ENCODE measurements at places on chromosomes 7 and 10.

DNA sequence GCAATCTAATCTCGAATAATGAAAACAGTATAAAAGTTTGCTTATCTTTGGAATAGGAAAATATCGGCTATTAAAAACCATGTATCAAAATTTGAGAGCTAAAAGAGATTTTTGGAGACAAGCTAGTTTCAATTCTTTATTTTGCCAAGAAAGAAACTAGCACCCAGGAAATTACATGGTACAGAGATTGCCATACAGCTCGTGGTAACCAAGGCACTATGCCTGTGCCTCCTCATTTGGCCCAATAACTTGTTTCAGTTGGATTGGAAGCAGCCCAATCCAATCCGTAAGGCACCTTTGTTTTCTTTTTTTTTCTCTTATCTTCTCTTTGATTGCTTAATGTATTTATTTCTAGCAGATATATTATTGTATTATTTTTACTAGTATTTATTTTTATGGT is 55.0 kb downstream of the GNAI1 start:
- no peak for DNase-seq

DNA sequence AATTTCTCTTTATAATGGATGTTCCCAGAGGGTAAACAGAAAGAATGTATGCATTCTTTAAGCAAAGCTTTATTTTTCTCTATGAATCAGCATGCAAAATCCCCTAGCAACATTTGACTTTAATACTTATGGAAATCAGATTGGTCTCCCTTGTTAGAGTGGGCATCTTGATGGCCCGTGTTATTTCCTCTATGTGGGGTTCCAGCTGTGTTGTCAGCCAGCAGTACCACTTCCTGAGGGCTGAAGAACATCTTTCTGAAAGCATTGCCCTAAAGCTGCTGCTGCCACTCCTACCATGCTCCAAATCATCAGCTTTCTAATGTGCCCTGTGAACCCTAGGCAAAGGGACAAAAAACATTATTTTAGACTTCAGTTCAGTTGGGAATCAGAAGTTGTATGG is 70.4 kb upstream of the HECTD2 start:
- DNase-seq, result no peak

DNA sequence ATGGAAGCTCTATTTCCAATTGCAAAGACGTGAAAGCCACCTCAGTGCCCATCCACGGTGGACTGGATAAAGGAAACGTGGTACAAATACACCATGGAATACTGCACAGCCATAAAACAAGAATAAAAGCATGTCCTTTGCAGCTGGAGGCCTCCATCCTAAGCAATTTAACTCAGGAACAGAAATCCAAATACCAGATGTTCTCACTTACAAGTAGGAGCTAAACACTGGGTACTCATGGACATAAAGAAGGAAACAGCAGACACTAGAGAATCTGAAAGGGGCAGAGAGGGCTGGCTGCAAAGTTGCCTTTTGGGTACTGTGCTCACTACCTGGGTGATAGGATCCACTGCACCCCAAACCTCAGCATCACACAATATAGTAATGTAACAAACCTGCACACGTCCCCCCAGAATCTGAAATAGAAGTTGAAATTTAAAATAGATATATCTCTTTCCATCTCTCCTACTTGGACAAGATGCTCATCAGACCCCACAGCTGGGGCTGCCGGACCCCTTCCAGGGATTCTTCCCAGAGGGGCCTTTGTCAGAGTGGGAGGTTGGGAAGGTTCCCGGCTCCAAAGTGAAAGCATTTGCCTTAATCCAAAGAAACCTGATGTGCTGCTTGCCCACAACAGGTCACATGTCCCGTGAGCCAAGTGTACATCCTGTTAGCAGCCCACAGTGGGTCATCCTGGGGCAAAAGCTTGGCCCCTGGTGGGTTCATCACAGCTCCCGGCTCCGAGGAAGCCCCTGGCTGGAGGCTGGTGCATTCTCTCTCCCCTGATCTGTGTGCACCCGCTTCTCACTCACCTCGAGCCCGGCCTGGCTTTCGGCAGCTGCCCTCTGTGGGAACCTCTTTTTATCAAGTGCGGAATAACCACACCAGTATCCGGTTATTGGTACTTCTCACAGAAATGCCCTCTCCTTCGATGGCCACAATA is 172.3 kb upstream of the PPP2R2D start:
- no peak for DNase-seq

DNA sequence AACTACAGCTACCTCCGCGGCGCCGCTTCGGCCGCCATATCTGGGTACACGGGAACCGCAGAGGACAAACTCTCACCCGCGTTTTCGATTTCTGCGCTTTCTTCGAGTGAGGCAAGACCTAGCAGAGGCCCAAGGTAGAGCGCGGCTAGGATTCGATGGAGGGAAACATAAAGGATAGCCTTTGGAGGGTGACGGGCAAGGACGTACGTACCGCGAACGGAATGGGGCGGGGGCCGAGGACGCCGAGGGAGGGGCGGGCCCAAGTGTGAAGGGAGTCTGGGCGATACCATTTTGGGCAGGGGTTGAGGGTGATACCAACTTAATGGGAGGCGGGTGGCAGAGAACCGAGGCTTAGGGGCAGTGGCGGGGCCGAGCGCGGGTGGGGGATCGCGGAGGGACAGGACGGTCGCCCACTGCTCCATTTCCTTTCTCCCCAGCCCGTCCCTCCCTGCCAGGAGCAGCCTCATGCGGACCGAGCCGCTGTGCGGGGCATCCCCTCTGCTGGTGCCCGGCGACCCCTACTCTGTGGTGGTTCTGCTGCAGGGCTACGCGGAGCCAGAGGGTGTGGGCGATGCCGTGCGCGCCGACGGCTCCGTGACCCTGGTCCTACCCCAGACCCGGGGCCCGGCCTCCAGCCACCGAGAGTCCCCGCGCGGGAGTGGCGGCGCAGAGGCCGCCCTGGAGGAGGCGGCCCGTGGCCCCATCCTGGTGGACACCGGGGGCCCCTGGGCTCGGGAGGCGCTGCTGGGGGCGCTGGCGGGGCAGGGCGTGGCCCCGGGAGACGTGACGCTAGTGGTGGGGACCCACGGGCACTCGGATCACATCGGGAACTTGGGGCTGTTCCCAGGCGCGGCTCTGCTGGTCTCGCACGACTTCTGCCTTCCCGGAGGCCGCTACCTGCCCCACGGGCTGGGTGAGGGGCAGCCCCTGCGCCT is at the start of gene MBLAC1:
Gene MBLAC1, plus strand, starts transcription at position 37 of the 935 bp plus-strand sequence. Its CDS starts 429 bp downstream, at position 466.
- peak; percentile 95 for DNase-seq

DNA sequence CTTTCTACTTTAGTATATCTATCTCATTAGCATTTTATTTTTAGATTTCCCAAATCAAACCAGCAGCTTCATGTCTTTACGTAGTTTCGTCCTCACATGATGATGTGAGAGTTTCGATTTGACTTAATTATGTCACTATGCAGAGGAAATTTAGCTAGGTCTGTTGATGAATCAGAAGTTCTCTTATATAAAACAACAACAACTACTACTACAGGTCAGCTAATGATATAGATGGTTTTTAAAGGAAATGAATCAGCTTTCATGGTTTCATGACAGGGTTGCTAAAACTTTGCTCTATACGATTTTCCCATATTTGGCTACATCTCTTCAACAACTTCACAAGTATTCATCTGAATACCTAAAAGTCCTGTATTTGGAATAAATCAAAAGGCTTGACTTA is 28.6 kb downstream of the JAZF1 start:
- DNase-seq, result no peak

- peak; percentile 40 for DNase-seq
Observed at GRCh38 chr10:15744217-15744865, 24.6 kb upstream of the ITGA8 start.

- DNase-seq, result no peak
Observed at GRCh38 chr10:122861711-122862161, 16.1 kb upstream of the CUZD1 start.

- DNase-seq, result no peak
Observed at GRCh38 chr10:78236416-78237015, 202.9 kb downstream of the RPS24 start.

DNA sequence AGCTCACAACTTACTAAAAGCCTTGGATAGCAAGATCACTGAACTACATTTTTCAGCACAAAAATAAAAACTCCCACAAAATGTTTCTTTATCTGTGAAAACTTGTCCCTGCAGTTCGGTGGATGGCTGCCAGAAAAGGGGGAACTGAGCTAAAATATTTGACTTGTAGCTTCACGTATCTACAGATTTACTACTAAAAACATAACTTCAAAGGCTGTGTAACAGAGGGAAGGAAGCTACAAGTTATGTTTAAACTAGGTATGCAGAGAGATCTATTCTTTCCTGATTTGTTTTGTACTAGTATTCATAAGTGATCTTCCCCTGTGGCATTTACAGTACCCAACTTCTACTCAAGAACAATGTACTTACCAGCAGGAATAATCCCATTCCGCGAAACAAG is 25.1 kb downstream of the SGCE start:
- DNase-seq, result no peak

DNA sequence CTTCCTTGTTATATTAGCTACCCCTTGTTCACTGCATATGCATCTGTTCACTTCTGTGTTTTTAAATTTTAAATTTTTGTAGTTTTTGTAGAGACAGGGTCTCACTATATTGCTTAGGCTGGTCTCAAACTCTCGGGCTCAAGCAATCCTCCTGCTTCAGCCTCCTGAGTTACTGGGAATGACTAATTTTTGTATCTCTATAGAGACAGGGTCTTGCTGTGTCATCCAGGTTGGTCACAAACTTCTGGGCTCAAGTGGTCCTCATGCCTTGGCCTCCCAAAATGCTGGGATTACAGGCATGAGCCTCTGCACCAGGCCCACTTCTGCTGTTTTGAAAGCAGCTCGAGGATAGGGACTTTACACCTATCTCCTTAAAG is 64.6 kb downstream of the PRTFDC1 start:
- no peak for DNase-seq

DNA sequence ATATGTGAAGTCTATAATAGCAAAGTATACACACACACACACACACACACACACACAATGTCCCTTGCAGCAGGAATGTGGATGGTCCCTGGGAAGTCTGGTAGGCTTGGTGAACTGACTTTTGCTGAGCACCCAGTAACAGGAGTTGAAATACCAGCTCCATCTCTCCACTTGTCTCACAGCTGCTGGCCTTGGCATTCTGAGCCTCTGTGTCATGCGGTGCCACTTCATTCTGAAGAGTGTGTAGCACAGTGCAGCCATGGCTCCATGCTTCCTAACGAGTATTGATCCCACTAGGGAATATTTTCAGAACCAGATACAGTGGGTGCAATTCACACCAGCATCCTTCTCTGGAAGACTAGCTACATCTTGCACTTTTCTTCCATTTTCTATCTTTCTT is 192.4 kb downstream of the ADARB2 start:
- DNase-seq, result no peak

GRCh38 chr10:1061930-1062774 is 6.0 kb downstream of the WDR37 start:
- DNase-seq, result no peak

GRCh38 chr10:95303950-95304349 is 13.1 kb upstream of the PDLIM1 start:
- DNase-seq, result no peak

- DNase-seq, result no peak
Observed at GRCh38 chr7:40175725-40176510, 41.1 kb downstream of the SUGCT start.

GRCh38 chr10:128877141-128877540 is 589.9 kb upstream of the MGMT start:
- DNase-seq, result no peak

DNA sequence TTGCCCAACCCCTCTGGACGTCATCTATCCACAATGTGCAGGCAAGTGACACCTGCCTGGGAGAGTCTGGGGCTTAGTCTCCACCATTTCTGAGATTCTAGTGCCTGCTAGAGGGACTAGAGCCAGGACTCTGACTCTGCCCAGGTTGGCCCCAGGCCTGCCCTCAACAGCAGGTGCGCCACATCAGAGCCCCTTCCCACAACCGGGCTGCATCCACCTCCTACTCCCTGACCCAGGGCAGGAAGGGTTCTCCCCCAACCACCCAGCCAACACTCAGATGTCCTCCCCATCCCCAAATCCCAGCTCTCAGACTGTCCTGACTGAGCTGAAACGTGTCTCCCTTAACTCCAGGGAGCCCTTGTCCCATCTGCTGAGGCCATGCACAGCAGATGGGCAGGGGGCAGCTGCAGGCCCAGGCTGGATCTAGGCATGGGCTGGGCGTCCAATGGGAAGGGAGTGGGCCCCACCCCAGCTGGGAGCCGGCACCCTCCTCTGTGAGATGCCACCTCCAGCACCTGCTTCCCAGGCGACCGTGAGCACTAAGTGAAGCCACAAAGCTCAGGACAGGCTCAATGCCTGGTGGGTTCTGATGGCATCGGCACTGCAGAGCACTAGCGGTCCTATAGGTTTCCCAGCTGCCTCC is 49.2 kb downstream of the RASGEF1A start:
- DNase-seq, result no peak

GRCh38 chr7:71145906-71146901 is 14.3 kb downstream of the GALNT17 start:
- DNase-seq, result no peak

DNA sequence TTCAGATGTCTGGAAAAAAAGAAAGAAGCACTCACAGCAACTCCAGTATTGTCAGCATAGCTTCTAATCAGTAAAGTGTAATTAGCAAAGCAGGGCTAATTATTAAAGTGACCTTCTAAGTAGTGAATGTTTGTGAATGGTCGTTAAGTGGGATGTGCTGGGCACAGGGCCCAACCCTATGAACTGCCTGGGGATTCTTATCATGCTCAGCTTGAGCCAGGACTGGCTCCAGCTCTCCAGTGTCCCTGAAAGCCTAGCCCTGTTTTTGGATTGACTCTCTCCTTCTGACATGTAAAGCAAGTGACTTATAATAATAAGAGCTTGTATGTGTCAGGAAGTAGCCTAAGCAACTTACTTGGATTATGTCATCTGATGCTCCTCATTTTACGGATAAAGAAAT is 9.5 kb upstream of the TBX20 start:
- DNase-seq, result no peak

DNA sequence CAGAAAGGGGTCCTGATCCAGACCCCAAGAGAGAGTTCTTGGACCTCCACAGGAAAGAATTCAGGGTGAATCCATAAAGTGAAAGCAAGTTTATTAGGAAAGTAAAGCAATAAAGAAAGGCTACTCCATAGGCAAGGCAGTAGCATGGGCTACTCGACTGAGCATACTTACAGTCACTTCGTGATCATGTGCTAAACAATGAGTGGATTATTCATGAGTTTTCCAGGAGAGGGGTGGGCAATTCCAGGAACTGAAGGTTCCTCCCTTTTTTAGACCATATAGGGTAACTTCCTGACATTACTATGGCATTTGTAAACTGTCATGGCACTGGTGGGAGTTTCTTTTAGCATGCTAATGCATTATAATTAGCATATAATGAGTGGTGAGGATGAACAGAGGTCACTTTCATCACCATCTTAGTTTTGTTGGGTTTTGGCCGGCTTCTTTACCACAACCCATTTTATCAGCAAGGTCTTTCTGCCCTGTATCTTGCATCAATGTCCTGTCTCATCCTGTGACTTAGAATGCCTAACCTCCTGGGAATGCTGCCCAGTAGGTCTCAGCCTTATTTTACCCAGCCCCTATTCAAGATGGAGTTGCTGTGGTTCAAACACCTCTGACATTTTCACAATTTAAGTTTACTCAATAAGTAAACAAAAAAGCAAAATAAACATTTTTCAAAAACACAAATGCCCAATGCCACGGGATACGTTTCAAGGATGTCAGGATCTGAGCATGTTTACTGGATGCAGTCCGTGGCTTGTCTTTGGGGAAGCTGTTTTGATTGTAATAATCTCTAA is 37.0 kb downstream of the ALOX5 start:
- no peak for DNase-seq

Measured in stimulated activated CD4-positive, alpha-beta T cell treated with anti-CD3 and anti-CD28 coated beads, Interleukin-12 subunit alpha, Interleukin-12 subunit beta, amount 100 ng/mL, for 48 hours (primary cell).